ENCODE measurements at places on chromosomes 2 and 18.

- no peak for DNase-seq
Observed at GRCh38 chr18:22268641-22269128, 99.3 kb downstream of the GATA6 start.

GRCh38 chr2:129619471-129619870 lies 360.0 kb upstream of the RAB6C start:
- DNase-seq, result no peak

GRCh38 chr18:3594760-3595368 lies 144.9 kb downstream of the TGIF1 start:
- no peak for DNase-seq

GRCh38 chr2:28398101-28398834 lies 5.6 kb downstream of the FOSL2 start:
- DNase-seq, result no peak

DNA sequence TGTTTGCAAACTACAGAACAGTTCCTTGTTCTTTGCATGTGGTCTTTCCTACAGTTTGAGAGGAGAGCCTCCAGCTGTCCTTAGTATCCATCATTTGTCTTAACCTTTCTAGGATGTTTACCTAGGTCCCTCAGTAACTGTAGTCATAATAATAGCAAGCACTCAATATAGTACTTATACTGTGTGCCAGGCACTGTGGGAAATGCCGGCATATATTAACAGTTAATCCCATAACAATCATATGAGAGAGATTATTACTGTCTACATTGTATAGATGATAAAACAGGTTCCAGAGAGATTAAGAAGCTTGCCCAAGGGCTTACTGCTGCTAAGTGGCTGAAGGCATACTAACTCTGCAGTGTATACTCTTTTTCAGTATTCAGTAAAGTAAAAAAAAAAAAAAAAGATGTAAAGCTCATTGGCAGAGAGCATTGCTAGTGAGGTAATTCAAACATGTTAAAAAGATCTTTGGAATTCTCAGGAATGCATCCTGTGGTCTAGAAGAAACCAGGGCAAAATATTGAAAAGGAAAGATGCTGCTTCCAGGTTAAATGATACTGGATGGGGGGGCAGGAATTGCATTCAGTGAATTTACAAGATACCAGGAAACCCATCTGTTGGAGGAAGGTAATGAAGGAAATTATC lies 72.3 kb downstream of the SPTBN1 start:
- no peak for DNase-seq

DNA sequence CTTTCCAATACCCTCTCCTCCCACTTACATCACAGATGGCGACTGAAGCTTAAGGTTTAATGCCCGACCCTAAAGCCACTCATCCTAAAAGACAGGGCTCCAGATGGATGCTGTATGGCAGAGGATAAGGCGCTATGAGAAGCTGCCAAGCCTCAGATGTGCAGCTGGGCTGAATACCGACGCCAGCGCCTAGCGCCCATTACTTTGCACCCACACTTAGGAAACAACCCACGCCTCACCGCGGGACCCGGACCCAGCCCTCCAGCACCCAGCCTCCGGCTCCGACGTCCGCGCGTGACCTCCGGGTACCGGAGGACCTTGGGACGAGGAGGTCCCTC lies 335 bp downstream of the TRAK2 start:
- no peak for DNase-seq

DNA sequence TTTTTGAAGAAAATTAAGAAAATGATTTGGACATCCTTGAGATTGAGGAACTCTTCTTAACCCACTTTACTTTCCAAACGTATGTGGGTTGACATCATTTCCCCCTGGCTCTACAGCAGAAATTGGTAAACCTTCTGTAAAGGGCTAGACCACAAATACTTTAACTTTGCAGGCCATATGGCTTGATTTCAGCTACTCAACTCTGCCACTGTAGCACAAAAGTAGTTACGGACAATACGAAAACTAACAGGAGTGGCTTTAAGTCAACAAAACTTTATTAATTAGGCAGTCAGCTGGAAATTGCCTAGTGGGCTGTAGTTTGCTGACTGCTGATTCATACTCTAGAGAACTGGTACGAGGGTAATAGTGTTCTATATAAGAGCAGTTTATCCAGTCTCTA lies 83.2 kb upstream of the DTNB start:
- DNase-seq, result no peak
